ENCODE measurements at places on chromosomes 6 and 20.

- no peak for DNase-seq
Measured at GRCh38 chr6:89379281-89379680, 26.8 kb upstream of the UBE2J1 start.

DNA sequence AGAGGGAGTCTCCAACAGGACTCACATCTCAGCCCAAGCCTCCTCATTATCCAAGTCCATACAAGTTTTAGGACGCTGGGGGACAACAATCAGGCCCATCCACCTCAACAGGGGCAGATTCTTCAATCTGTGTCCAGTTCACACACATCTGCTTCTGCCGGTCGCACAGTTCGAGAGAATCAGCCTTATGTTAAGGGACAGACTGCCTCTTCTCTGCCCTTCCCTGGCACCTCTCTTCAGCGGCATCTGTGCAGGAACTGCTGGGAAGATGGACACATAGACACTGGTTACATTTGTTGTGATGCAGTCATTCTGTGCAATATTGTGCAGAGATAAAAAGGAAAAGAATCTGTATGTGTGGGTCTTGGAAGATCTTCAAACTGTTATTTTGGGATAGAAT is 21.0 kb downstream of the ULBP1 start:
- no peak for DNase-seq

- DNase-seq = no peak
Measured at GRCh38 chr6:116256694-116257093, 2.8 kb upstream of the TSPYL4 start.

GRCh38 chr6:29945281-29945820 is 3.0 kb downstream of the HLA-A start:
- no peak for DNase-seq

DNA sequence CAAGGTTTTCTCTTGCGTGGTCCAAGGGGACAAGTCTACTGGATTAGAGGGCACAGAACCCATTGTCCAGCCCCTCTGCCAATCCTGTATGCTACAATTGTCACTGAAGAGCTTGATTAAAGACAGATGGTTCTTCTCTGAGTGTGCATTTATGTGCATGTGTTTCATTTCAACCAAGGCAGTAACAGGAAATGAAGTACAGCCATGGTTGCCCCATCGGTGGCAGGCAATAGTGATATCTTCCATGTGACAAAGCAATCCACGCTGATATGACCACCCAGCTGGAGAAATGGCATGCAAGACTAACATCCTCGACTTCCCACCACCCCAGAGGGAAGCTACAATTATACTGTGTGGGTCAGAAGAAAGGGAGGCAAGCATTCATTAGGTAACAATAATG is 85.5 kb downstream of the UNC5CL start:
- DNase-seq = no peak

DNA sequence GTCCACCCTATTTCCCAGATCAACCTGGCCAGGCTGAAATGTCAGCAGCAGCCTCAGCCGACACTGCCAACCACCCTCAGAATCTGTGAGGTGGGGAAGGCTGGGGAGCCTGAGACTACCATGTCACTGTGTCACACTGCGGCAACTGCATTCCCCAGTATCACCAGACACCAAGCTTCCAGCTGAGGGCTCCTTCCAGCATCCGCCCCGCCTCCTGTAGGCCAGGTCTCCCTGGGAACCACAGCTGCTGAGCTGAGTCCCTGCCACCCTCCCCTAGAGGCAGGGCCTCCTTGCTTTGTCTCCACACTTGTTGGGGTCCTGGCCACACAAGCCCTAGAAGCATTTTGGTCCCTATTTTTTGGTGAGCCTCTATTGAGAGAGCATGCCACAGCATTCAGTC is 115.7 kb downstream of the UNC5CL start:
- DNase-seq = no peak

DNA sequence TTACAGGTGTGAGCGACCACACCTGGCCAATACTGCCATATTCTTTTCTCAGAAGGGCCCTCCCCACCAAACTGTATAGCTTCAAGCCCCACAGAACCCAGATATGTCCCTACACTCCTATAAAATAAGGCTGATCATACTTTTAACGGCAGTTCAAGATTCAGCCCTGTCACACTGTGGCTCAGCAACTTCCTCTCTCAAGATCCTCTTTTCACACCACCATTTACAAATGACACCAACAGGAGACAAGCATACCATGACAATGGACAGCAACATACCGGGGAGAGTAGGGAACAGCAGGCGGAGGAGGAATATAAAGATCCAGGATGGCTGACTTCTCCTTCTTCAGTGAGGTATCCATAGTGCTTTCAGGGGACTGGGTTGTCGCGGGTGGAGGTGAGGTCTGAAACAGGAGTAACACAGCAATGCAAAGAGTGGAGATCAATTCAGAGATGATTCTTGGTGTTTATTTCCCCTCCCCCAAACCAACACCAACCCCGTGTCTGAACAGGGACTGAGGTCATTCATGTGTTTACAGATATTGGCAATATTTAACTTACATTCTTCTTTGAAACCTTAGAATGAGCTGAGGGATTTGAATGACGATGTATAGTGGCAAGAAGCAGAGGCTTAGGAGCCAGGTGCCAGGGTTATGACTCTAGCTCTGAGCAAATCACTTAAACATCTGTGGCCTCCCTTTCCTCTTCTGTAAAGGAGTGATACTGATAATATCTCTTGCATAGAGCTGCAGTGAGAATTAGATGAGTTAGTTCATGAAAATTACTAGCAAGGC is 57.6 kb upstream of the IPCEF1 start:
- DNase-seq = no peak

DNA sequence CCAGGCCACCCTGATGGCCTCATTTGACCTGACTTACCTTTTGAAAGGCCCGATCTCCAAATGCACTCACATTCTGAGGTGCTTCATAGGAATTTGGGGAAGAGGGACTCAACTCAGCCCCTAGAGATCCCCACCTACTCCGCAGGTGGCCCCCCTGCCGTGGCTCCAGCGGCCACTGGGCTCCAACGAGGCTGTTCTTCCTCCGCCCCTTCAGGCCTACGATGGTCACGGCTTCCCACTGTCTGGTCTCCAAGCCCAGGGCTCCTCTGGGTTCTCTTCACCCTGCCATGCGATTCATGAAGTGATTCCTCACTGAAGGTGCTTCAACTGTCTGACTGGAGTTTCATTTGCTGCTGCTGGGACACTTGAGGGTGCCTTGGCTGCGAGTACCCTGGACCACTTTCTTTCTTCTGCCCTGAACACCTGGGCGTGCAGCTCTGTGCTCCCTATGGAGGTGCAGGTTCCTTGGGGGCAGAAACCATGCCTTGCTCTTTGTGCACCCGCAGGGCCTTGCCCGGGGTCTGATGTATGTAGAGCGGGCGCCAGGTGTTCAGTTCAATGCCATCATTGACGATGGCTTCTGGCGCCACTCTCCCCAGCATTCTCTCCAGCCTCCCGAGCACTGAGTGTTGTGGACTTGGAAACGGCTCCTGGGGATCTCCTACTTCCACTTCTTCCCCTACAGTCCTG is 10.0 kb upstream of the DUSP22 start:
- DNase-seq = no peak

Measured in BJ (cell line).